ENCODE measurements at places on chromosomes 2 and 18.

DNA sequence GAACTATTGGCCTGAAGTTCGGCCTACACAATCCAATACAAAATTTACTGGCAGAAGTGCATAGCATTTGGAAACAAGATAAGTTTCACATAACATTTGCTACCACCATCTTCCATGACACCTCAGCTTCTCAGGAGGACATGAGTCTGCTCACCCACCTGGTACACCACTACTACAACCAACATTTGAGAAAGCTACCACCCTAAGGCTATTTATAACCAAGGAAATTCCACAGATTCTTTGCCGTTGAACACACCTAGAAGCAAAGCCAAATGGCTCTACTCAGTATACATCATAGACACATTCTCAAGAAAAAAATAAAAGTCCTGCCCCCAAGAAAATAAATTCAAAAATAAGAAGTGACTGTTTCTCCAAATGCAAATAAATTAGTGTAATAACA lies 145.3 kb downstream of the SPAG16 start:
- DNase-seq: no peak

DNA sequence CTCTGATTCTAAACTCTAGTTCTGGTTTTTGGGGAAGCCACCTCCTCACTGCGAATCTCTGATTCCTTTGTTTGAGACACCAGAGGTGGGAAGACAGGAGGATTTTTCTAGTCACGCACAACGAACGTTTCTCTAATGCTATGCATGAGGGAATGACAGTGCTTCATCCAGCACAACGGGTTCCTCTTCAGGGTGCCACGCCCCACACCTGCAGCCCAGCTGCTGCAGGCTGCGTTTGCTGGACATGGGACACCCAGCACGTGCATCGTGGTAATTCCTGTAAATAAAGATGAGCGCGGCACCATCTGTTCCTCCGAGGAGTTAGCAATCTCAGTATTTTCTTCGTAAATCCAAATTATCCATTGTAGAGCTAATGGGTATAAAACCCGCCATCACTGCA lies 37.5 kb upstream of the TPO start:
- no peak for DNase-seq

GRCh38 chr2:240795454-240795853 lies 24.6 kb downstream of the KIF1A start:
- peak; percentile 6 for DNase-seq

- DNase-seq: no peak
These were observed 410.5 kb downstream of the CDH19 start for GRCh38 chr18:66193394-66193793.

DNA sequence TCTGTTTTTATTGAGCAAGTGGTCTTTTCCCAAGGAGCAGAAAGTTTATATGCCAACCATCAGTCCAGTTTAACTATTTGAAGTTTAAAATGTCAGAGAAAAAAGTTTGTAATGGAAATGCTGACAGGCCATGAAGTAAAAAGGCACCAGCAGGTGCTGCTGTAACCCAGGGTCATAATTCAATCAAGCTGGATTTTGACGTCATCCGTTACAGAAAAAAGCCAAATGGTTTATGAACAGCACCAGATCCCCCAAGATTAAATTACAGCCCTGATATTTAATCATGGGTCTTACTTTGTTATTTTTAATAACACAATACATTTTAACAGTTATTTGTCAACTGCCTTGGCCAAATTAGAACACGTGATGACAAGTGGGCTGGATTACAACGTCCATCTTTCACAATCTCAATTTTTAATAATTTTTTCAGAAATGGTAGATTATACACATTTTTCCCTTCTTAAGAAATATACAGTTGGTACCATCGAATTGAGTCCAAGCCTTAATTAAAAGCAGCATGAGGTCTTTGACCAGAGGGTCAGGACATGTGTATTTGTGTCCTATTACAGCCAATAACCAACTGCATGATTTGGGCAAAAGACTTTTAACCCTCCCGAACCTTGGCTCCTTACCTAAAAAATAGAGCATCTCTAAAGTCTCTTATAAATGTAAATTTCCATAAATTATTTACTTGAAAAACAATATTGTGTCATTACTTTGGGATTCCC lies 10.0 kb downstream of the TCF4 start:
- DNase-seq: no peak

- no peak for DNase-seq
These were observed 7.0 kb downstream of the KIF5C start for GRCh38 chr2:148882051-148882450.

GRCh38 chr2:76829374-76830234 lies 692.6 kb downstream of the LRRTM4 start:
- DNase-seq: no peak

DNA sequence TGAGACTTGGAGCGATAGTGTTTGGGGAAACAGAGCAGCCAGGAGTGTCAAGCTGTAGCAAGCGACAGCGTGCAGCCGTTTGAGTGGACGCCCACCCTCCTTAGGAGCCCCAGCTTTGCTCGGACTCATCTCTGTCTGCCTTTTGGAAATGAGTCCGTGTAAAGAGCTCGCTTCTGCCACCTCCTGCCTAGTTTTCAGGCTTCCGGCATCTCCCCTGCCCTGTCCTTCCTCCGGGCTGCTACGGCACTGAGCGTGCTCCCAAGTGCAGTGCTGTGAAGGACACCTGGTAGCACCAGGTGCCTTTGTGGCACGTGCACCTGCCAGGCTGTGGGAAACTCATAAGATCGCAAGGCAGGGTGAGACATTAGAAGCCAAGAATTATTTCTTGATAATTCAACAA lies 117.1 kb downstream of the RNF144A start:
- DNase-seq: no peak
